ENCODE measurements at places on chromosomes 3 and 15. TPM values are rescaled to one million over a fixed set of nuclear protein-coding genes. Genes with fewer than 3 reads are reported as not detected.

Gene NRROS
- total RNA-seq: 0.52 TPM

Gene CHRFAM7A
- total RNA-seq: 12.7 TPM

Gene INO80
- total RNA-seq: 18.5 TPM

- no peak for DNase-seq
Observed at GRCh38 chr3:184011937-184012889, 5.5 kb downstream of the ABCC5 start.

- no peak for DNase-seq
Observed at GRCh38 chr3:56787784-56788256, 13.9 kb downstream of the ARHGEF3 start.

- DNase-seq: no peak
Observed at GRCh38 chr15:62208884-62209283, 43.8 kb upstream of the C2CD4B start.
